GM23338 (cell line): ENCODE measurements at places on chromosomes 6 and 20. TPM values are rescaled to one million over a fixed set of nuclear protein-coding genes. Genes with fewer than 3 reads are reported as not detected.

- no peak overlapping the region for H3K4me3 ChIP-seq
- no peaks in the 10 kb centered on the region for H3K36me3 ChIP-seq
- peaks cover 6% of the 10 kb centered on the region; the same call in 1 of the 2 replicates for H3K4me1 ChIP-seq
- DNase-seq: no peak
- H3K27me3 ChIP-seq: no peaks in the 10 kb centered on the region
- no peak overlapping the region for H3K27ac ChIP-seq
Measured at GRCh38 chr6:107235511-107235910, 120.2 kb upstream of the BEND3 start.

GRCh38 chr20:4956200-4956810, 45.0 kb downstream of the SLC23A2 start:
- H3K36me3 ChIP-seq: no peaks in the 10 kb centered on the region
- DNase-seq: peak; percentile 81
- no peak overlapping the region for H3K27ac ChIP-seq
- H3K4me1 ChIP-seq: no peaks in the 10 kb centered on the region
- H3K4me3 ChIP-seq: no peak overlapping the region

DNA sequence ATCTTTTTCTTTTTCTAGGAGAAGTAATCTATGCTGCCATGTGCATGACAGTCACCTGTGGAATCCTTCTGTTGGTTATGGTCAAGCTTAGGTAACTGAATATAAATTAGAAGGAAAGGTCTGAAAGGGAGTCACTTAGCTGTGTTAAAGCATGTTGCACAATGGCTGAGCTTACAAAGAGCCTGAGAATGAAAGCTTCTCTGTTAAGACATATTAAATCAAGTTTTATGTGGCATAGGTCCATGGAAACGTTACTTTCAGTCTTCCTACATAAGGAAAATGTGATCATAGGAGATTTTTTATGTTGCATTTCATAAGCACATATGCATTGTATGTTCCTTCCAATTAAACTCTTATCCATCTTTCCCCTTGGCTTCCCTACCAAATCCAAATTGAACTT, 72.1 kb downstream of the GFRAL start:
- no peaks in the 10 kb centered on the region for H3K4me1 ChIP-seq
- DNase-seq: no peak
- H3K4me3 ChIP-seq: no peak overlapping the region

The POLH gene
- 7.9 and 9.4 TPM in 2 replicates for total RNA-seq

- H3K27ac ChIP-seq: no peak overlapping the region
- peak; percentile 75 for DNase-seq
- H3K36me3 ChIP-seq: no peaks in the 10 kb centered on the region
- H3K27me3 ChIP-seq: no peaks in the 10 kb centered on the region
- peaks cover 36% of the 10 kb centered on the region for H3K4me1 ChIP-seq
- H3K4me3 ChIP-seq: no peak overlapping the region
Measured at GRCh38 chr6:160221423-160221822, 37.2 kb downstream of the SLC22A2 start.

GRCh38 chr20:3995067-3995748, 20.1 kb downstream of the RNF24 start:
- H3K27ac ChIP-seq: no peak overlapping the region
- H3K4me3 ChIP-seq: no peak overlapping the region
- H3K4me1 ChIP-seq: no peaks in the 10 kb centered on the region
- no peaks in the 10 kb centered on the region for H3K27me3 ChIP-seq
- peak; percentile 45 for DNase-seq
- H3K36me3 ChIP-seq: no peaks in the 10 kb centered on the region

DNA sequence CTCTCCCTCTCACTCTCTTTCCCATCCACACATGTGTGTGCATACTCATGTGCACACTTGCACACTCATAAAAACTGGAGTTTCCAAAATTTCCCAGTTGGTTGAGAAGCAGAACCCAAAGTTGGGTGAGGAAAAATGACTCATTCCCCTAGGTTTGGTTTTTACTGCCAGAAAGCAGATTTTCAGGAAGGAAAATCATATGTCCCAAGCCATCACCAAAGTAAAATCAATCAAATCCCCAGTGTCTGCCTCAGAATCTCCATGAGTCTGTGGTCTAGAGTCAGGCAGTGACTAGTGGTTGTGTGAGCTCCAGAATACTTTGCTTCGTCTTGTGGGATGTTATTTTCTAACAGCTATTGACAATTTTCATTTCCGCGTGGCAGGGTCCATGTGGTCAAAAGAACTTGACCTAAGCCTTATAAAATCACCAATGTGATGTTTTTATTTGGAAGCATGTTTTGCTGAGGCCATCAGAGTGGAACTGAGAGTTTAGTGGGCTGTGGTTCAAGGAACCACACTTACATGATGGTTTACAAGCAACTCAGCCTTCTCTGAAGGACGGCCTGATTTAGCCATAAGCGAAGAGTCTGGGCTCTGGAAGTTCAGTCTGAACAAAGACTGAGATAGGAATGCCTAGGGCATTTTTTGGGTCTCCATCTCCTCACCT, 81.9 kb upstream of the CCN6 start:
- H3K36me3 ChIP-seq: no peaks in the 10 kb centered on the region
- DNase-seq: no peak
- no peaks in the 10 kb centered on the region for H3K27me3 ChIP-seq
- no peak overlapping the region for H3K4me3 ChIP-seq

DNA sequence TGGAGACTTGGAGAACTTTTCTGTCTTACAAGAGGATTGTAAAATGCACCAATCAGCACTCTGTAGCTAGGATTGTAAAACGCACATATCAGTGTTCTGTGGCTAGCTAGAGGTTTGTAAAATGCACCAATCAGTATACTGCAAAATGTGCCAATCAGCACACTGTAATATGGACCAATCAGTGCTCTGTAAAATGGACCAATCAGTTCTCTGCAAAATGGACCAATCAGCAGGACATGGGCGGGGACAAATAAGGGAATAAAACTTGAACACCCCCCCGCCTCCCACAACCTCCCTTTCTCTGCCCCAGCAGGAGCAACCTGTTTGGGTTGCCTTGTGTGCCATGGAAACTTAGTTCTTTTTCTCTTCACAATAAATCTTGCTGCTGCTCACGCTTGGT, 12.8 kb upstream of the RPS10 start:
- no peaks in the 10 kb centered on the region for H3K27me3 ChIP-seq
- DNase-seq: no peak

- no peak within 1 kb of the TSS for H3K27ac ChIP-seq
- peaks cover 20% of the 10 kb centered on the region for H3K4me1 ChIP-seq
- no peaks in the 10 kb centered on the region for H3K36me3 ChIP-seq
- DNase-seq: peak; percentile 92
Measured at GRCh38 chr20:58980711-58981627, at the start of gene NELFCD. TSS of gene NELFCD (plus strand) at chr20:58981256. CDS start at chr20:58981310, 54 bp downstream.

DNA sequence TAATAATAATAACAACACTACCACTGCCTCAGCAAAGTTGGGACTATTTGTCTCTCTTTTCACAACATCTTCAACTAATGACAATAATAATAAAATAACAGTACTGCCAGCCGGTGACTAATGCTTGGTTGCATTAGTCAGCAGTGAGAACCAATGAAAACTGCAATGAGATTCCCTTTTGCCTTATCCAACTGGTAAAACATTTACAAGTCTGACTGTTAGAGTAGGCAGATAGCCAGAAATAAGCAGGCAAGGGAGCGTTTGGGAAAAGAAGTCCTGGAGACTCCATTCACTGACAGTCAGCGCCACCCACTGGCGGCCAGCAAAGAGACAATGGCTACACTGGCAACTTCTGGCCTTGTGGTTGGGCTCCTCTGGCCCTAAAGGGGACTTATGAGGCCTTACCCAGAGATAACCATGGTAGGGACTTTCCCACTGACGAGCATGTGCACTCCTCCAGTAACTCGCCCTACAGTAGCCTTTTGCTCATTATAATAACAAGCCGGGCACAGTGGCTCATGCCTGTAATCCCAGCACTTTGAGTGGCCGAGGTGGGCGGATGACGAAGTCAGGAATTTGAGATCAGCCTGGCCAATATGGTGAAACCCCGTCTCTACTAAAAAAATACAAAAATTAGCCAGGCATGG, 3.4 kb upstream of the NSFL1C start:
- peaks cover 9% of the 10 kb centered on the region; the same call in 1 of the 2 replicates for H3K4me1 ChIP-seq
- H3K27me3 ChIP-seq: no peaks in the 10 kb centered on the region
- H3K4me3 ChIP-seq: no peak overlapping the region
- DNase-seq: peak; percentile 89

The PHACTR2 gene
- 44.7 and 67.7 TPM in 2 replicates for total RNA-seq

DNA sequence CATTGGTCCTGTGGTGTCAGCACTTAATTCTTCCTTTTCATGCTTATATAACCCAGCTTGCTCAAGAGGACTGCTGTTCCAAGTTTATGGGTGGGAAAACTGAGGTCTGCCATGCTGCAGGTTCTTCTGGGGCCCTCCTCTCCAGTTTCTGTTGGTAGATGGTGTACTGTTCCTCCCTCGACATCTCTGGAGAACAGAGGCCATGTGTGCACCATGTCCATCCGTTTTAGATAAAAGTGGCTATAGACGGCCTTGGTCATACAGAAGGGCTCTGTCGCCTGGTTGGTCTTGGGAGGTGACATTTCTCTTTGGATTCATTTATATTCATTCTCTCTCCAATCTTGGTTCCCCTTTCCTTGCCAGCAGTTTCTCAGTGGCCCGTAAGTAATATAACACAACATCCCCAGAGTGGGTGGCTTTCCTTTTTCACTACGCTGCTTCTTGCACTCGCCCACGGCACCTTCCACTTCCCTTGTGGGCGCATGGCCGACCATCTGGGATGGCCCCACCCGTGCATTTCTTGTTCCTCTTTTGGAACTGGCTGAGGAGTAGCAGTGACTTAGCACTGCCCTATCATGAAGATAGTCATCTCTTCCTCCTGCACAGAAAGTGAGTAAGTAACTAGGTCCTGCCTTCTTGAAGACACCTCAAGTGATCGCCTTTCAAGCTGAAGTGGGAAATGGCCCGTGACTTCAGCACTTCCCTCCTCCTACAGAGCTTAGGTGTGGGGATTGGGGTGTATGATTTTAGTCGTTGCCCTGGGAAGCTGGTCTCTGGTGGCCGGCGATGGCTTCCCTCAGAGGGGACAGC, 94.2 kb downstream of the RREB1 start:
- no peak overlapping the region for H3K4me3 ChIP-seq
- no peaks in the 10 kb centered on the region for H3K27me3 ChIP-seq
- no peaks in the 10 kb centered on the region for H3K36me3 ChIP-seq
- H3K27ac ChIP-seq: no peak overlapping the region
- DNase-seq: no peak
- H3K4me1 ChIP-seq: no peaks in the 10 kb centered on the region

DNA sequence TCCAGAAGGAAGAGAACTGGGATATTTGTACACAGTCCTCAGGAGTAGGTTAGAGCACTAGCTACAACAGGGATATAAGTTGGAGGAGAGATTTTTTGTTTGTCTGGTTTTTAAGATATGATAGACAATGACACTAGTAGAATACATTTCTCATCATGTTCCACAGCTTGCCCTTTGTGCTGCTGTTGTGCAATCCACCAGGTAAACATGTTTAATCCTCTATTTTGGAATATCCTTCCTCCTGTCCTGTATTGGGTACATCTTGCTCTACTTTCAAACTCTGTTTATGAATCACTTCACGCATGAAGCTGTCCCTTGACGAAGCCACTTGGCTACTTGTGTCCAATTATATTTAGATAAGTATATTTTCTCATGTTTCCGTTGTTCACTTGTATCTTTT, 153.6 kb upstream of the TENT5A start:
- H3K36me3 ChIP-seq: no peaks in the 10 kb centered on the region
- H3K27ac ChIP-seq: no peak overlapping the region
- no peak for DNase-seq
- no peak overlapping the region for H3K4me3 ChIP-seq
- peaks cover 11% of the 10 kb centered on the region for H3K4me1 ChIP-seq
- H3K27me3 ChIP-seq: no peaks in the 10 kb centered on the region

DNA sequence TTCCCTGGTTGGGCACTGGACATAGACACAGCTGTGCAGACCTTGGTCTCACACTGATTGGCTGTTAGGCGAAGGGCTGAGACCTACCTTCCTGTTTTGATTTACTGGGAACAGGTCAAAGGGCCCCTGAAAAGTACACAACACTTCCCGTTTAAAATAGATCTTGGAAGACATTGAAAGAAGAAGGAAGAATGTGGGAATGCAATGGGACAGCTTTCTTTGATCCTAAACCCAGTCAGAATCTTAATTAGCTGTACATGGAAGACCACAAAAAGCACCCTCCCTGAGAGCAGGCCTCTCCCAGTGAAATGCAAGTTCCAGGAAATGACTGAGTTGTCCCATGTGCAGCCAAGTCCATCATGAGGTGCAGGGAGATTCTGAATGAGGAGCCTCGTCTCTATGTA, 83.6 kb upstream of the EXOC2 start:
- no peaks in the 10 kb centered on the region for H3K27me3 ChIP-seq
- H3K36me3 ChIP-seq: no peaks in the 10 kb centered on the region
- no peak for DNase-seq
- H3K4me1 ChIP-seq: no peaks in the 10 kb centered on the region
- H3K4me3 ChIP-seq: no peak overlapping the region

DNA sequence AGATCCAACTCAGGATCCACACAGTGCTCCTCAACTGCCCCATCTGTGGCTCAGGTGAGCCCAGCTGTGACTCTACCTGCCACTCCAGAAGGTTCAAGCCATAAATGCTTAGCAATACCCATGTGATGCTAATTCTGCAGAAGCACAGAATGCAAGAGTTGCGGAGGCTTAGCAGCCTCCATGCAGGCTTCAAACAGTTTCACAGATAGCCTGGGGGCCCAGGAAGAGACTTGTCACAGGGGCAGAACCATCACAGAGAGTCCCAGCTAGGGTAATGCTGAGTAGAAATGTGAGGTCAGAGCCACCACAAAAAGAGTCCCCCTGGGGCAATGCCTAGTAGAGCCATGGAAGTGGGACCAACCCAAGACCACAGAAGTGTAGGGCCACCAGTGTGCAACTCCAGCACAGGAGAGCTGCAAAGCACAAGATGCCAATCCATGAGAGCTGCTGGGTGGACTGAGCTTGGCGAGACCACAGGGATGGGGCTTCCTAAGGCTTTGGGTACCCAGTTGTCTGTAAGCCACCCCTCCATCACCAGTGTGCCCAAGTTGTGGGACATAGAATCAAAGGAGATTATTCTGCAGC, 283.9 kb downstream of the UBE3D start:
- no peak overlapping the region for H3K27ac ChIP-seq

The ADGB gene
- not detected in 2 replicates for total RNA-seq

The HS3ST5 gene
- 3.5 and 3.8 TPM in 2 replicates for total RNA-seq

DNA sequence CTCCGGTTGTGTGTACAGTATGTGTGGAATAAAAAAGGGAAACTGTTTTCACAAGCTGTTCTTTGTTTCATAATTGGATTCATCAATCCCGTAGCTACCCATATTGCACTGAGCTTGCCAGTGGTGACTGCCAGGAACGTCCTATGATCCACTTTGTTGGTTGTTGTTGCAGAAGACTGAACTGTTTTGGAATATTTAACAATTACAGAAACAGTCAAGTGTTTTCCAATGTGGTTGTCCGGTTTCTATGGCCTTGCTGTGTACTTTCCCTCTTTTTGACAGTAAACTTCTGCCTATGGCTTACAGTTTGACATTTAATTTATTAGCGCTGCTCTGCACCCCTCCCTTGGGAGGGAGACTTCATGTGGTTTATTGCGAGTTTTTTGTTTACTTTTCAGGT, 141.2 kb downstream of the DTNBP1 start:
- peak overlapping the region; percentile 84 for H3K27ac ChIP-seq
- no peaks in the 10 kb centered on the region for H3K27me3 ChIP-seq
- H3K4me1 ChIP-seq: peaks cover 9% of the 10 kb centered on the region; the same call in 1 of the 2 replicates
- H3K36me3 ChIP-seq: peaks cover 58% of the 10 kb centered on the region

- H3K4me3 ChIP-seq: no peak overlapping the region
- no peak overlapping the region for H3K27ac ChIP-seq
- no peaks in the 10 kb centered on the region for H3K4me1 ChIP-seq
- H3K36me3 ChIP-seq: no peaks in the 10 kb centered on the region
Measured at GRCh38 chr6:46507426-46507825, 16.2 kb upstream of the RCAN2 start.

The TLDC2 gene
- total RNA-seq: 0.38 and 0.85 TPM in 2 replicates

The REM1 gene
- total RNA-seq: 0.28 TPM in 1 of 2 replicates, not detected in the other
